ENCODE measurements at places on chromosomes 3 and 15. TPM values are rescaled to one million over a fixed set of nuclear protein-coding genes. Genes with fewer than 3 reads are reported as not detected.

- DNase-seq, result peak; percentile 69
Measured at GRCh38 chr3:197718891-197719290, 17.8 kb downstream of the RUBCN start.

- DNase-seq, result peak; percentile 37
Measured at GRCh38 chr3:133831966-133832801, 26.6 kb downstream of the SRPRB start.

GRCh38 chr3:65664931-65665330 lies 373.8 kb downstream of the MAGI1 start:
- DNase-seq, result no peak

DNA sequence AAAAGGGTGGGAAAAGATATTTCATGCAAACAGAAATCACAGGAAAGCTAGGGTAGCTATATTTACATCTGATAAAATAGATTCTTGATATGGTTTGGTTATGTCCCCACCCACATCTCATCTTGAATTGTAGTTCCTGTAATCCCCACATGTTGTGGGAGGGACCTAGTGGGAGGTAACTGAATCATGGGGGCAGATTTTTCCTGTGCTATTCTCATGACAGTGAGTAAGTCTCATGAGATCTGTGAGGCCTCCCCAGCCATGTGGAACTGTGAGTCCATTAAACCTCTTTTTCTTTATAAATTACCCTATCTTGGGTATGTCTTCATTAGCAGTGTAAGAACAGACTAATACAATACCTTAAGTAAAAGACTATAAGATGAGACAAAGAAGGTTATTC lies 558.1 kb downstream of the RSL24D1 start:
- DNase-seq, result no peak

PATL2 gene
- total RNA-seq, result 3.8 TPM

MESP1 gene
- total RNA-seq, result 5.9 TPM

CD276 gene
- 84.6 TPM for total RNA-seq

WNT7A gene
- total RNA-seq, result 2.7 TPM

TM4SF18 gene
- total RNA-seq, result not detected
